ENCODE measurements at places on chromosomes 2 and 18.

DNA sequence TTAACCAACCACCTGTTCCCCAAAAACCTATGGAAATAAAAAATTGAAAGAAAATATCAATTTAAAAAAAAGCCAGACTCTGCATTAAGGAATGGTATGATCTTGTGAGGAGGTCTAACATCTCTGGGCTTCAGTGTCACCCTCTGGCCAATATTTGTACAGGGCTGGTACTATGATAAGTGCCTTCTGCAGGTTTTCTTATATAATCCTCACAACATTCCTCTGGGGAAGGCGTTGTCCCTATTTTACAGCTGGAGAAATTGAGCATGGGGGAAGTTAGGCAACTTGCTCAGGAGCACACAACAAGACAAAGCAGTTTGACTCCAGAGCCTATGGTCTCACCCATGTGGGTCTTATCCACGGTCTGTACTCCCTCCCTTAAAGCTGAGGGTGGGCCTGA is 86.0 kb downstream of the ZBTB7C start:
- DNase-seq: no peak
- H3K36me3 ChIP-seq: no peaks in the 10 kb centered on the region
- H3K4me1 ChIP-seq: peaks cover 10% of the 10 kb centered on the region
- H3K27ac ChIP-seq: no peak overlapping the region

GRCh38 chr2:170455617-170456426 is 259.3 kb upstream of the SP5 start:
- no peaks in the 10 kb centered on the region for H3K36me3 ChIP-seq
- no peak for DNase-seq
- H3K4me3 ChIP-seq: no peak overlapping the region
- no peaks in the 10 kb centered on the region for H3K4me1 ChIP-seq

DNA sequence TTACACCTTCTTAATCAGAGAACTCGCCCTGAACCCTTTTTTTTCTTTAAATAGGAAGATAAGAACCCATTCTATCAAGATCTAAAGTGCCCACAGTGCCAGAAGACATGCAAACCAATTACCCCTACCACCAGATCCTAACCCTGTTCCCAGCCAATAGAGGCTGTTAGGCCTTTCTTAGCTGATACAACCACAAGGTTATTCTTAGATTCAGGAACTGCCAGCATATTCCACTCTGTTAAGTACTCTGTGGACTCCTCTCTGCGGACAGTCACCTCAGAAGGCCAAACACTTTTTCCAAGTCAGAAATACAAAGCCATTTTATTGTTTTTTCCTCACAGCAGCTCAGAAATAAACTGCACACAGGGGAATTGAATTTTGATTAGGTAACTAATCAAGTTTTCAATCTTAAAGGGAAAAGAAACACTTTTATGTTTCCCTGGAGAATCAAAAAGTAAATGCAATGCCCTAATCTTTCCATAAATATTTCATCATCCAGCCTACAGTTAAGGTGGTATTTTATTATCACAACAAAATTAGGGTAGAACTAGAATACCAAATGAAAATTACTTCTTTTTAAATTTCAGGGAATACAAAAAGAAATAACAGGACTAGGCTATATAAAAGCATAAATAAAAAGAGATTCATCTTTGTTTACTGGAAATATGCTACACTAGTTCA is 111.4 kb downstream of the NBAS start:
- H3K27me3 ChIP-seq: no peaks in the 10 kb centered on the region
- no peak overlapping the region for H3K4me3 ChIP-seq
- no peak overlapping the region for H3K27ac ChIP-seq
- DNase-seq: no peak

- H3K4me1 ChIP-seq: peaks cover 12% of the 10 kb centered on the region
- no peaks in the 10 kb centered on the region for H3K27me3 ChIP-seq
- no peak overlapping the region for H3K27ac ChIP-seq
- H3K4me3 ChIP-seq: no peak overlapping the region
Measured at GRCh38 chr2:111919794-111920608, 21.6 kb downstream of the MERTK start.

DNA sequence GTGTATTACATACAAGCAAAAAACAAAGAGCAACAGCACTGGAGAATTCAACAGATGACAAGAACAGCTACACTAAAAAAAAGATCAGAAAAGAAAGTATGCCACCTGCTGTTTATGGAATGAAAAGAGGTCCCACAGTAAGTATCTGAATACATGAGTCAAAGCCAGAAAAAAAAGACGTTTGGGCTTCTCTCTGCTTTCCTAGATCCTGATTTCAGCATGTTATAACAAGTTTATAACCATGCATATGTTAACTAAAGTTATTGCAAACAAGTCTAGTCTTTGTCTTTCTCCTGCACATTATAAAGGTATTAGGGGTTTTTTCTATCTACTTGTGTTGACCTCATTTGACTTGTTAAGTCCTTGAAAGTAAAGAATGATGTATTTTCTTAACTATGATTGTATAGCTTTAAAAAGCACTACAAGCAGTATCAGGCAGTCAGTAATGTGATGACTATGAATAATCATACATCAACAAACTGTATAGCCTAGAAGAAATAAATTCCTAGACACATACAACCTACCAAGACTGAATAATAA is 108.5 kb upstream of the COL5A2 start:
- no peak overlapping the region for H3K4me3 ChIP-seq
- H3K27ac ChIP-seq: no peak overlapping the region
- no peaks in the 10 kb centered on the region for H3K4me1 ChIP-seq
- no peak for DNase-seq

DNA sequence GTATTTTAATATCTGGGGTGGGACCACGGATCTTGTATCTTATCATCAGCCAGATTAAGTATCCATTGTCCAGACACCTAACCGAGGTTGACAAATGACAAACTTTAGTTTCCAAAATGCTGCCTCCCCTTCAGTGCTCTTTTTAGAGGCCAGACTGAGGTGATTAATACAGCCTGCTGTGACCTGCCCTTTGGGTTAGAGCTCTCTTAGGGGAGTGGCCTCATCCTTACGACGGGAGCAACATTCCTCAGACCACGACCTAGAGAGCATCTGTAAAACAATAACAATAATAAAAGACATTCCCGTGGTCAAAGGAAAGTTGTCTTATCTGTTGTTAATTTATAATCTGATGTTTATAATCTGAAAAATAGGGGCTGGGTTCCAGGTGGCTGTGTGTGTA is 405.3 kb downstream of the LPIN1 start:
- H3K4me3 ChIP-seq: no peak overlapping the region
- H3K27me3 ChIP-seq: no peaks in the 10 kb centered on the region
- H3K36me3 ChIP-seq: no peaks in the 10 kb centered on the region
- H3K27ac ChIP-seq: no peak overlapping the region
- no peak for DNase-seq

DNA sequence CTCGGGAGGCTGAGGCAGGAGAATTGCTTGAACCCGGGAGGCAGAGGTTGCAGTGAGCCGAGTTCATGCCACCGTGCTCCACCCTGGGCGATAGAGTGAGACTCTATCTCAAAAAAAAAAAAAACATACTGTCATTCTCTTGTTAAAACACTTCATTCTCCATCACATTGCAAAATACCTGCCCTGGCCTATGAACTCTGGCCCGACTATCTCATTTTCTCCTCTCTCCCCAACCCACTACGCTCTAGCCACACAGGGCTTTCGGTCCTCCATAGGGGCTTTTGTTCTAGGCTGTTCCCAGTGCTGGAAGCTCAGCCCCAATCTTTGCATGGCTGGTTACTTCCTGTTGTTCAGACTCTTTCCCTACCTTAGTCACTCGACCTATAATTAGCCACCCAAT is 10.3 kb downstream of the CEP76 start:
- no peaks in the 10 kb centered on the region for H3K4me1 ChIP-seq
- no peaks in the 10 kb centered on the region for H3K27me3 ChIP-seq
- no peak overlapping the region for H3K4me3 ChIP-seq
- no peaks in the 10 kb centered on the region for H3K36me3 ChIP-seq

DNA sequence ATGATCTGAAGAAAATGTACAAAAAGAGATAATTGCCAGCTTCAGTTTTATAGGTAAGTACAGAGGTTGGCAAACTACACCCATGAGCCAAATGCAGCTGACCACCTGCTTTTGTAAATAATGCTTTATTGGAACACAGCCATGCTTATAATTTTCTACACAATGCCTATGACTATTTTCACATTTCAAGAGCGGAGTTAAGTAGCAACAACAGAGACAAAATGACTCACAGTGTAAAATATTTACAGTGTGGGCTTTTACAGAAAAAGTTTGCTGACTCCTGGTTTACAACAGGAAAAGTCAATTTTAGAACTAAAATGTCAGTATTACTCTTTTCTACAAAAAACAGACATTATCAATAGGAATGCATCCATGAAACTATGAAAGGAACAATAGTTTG is 26.0 kb downstream of the CWC22 start:
- no peak overlapping the region for H3K27ac ChIP-seq
- H3K4me1 ChIP-seq: no peaks in the 10 kb centered on the region
- H3K4me3 ChIP-seq: no peak overlapping the region
- H3K36me3 ChIP-seq: no peaks in the 10 kb centered on the region

- no peak overlapping the region for H3K27ac ChIP-seq
- no peaks in the 10 kb centered on the region for H3K36me3 ChIP-seq
- no peak for DNase-seq
- H3K4me1 ChIP-seq: no peaks in the 10 kb centered on the region
Measured at GRCh38 chr18:41501848-41502247, 453.2 kb upstream of the PIK3C3 start.

GRCh38 chr2:204081487-204082425 is 145.2 kb downstream of the ICOS start:
- H3K36me3 ChIP-seq: no peaks in the 10 kb centered on the region
- no peaks in the 10 kb centered on the region for H3K27me3 ChIP-seq
- no peaks in the 10 kb centered on the region for H3K4me1 ChIP-seq
- DNase-seq: no peak

DNA sequence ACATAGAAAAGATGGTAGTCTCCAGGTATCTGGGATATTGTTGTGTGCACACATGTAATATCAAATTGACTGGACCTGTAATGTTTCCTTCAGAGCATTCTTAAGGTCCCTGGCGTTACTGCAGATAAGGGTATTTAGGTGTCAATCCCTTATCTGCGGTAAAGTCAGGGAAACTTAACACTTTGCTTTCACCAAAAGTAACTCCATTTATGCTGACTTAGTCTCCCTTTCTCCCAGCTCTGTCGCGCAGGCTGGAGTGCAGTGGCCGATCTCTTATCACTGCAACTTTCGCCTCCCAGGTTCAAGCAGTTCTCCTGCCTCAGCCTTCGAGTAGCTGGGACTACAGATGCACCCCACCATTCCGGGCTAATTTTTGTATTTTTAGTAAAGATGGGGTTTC is 1.8 kb downstream of the CNNM3 start:
- H3K27ac ChIP-seq: no peak overlapping the region
- no peak for DNase-seq
- H3K36me3 ChIP-seq: no peaks in the 10 kb centered on the region

DNA sequence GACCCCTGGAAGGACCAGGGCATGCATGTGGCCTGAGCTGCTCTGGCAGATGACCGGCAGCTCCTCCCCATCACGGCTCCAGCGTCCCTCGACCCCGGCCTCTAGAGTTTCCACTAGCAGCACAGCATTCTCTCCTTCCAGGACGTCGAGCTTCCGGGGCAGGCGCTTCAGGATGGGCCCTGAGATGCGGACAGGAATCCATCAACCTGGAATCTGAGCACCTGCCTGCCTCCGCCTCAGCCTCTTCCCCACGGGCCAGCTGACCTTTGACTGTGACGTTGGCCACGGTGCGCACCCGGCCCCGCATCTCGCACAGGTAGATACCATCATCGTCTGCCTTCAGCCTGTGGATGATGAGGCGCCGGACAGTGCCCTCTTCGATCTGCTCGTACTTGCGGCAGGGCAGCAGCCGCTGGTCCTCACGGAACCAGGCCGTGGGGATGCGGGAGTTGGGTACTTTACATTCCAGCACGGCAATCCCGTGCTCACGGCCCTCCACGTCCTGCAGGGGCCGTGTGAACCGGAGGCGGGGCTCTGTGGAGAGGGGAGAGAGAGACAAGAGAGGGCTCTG is 3.5 kb downstream of the OBSL1 start:
- no peaks in the 10 kb centered on the region for H3K36me3 ChIP-seq
- no peak overlapping the region for H3K27ac ChIP-seq
- H3K4me3 ChIP-seq: no peak overlapping the region
- H3K4me1 ChIP-seq: peaks cover 18% of the 10 kb centered on the region
- DNase-seq: no peak

GRCh38 chr2:23157812-23158211 is 227.2 kb upstream of the KLHL29 start:
- no peak for DNase-seq
- no peaks in the 10 kb centered on the region for H3K27me3 ChIP-seq
- no peak overlapping the region for H3K4me3 ChIP-seq
- H3K4me1 ChIP-seq: no peaks in the 10 kb centered on the region
- no peak overlapping the region for H3K27ac ChIP-seq

- no peaks in the 10 kb centered on the region for H3K4me1 ChIP-seq
- DNase-seq: no peak
- H3K27me3 ChIP-seq: no peaks in the 10 kb centered on the region
- no peaks in the 10 kb centered on the region for H3K36me3 ChIP-seq
Measured at GRCh38 chr18:22670914-22671313, 253.2 kb upstream of the CTAGE1 start.

DNA sequence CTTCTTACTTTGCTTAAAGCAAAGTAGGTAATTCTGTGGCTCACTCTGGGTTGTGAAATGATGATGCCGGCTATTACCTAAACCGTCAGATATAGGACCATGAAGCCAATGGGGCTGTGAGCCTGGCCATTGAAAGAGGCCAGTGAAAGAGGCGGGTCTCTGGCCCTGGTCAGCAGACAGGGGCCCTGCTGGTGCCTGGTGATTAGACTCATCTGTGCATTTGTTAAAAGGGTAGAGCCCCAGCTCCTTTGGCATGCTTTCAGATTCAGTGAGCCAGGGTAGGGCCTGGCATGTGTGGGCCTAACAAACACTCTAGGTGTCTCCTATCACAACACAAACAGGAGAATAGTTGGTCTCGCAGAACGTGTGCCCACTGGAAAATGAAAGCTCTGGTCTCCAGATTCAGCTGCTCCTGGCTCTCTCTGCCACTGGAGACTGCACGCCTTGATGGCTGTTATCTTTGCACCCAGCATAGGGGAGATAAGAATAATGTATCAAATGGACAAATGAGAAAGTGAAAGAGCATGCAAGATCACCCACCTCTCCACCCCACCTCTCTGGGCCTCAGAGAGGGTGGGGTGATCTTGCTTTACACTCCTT is 6.9 kb downstream of the LRRC30 start:
- H3K36me3 ChIP-seq: no peaks in the 10 kb centered on the region
- DNase-seq: no peak
- H3K27me3 ChIP-seq: no peaks in the 10 kb centered on the region
- H3K4me3 ChIP-seq: no peak overlapping the region
- H3K27ac ChIP-seq: no peak overlapping the region

Data from testis (tissue), 5 donors.